Activated CD4-positive, alpha-beta memory T cell treated with anti-CD3 and anti-CD28 coated beads, Interleukin-2, amount 10 ng/mL, durations not matched to agents 7 days and 5 days (primary cell): ENCODE measurements at places on chromosomes 11 and 22.
A peak's percentile ranks its signal among the peaks of the same experiment; 100 is the strongest.

GRCh38 chr11:16110886-16111285 is 245.5 kb downstream of the SOX6 start:
- DNase-seq = no peak

DNA sequence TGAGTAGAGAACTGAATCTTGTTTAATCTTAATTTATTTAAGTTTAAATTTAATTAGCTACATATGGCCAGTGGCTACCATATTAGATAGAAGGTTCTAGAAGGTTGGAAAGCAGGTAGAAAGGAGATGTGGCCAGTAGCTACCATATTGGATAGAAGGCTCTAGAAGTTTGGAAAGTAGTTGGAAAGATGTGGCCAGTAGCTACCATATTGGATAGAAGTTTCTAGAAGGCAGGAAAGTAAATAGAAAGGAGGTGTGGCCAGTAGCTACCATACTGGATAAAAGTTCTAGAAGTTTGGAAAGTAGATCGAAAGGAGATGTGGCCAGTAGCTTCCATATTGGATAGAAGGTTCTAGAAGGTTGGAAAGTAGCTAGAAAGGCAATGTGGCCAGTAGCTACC is 2.2 kb downstream of the CRYBA4 start:
- DNase-seq = no peak

- no peak for DNase-seq
Observed at GRCh38 chr11:44928144-44928543, 22.5 kb downstream of the TP53I11 start.

GRCh38 chr22:23777776-23778576 is 5.3 kb downstream of the MMP11 start:
- DNase-seq = no peak

DNA sequence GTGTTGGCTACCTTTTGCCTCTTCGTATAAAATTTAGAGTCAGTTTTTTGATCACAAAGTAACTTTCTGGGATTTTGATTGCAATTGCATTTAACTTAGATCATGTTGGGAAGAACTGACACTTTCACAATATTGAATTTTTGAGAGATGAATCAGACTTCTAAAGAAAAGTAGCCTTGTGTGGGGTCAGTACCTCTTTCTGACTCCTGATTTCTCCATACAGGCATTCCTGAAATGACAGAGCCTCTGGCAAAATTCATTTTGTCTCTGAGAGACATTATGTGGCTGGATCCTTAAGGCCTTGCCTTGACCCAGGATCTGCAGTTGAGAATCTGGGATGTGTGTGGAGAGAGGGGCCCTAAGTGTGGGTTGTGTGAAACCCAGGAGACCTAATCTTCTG is 37.8 kb downstream of the PPFIBP2 start:
- no peak for DNase-seq

DNA sequence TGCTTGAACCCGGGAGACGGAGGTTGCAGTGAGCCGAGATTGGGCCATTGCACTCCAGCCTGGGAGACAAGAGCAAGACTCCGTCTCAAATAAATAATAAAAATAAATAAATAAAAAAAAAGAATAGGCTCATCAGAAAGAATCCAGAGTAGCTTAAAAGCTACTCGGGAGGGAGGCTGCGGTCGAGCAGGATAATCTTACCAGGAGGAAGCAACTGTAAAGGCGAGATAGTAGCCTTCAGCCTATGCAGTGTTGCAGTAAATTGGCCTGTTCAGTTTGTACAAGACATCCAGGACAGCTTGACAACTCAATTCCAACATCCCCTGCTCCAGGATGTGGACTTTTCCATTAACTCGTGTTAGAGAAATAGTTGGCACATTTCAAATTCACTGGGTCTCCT is 1164.7 kb downstream of the LRRC4C start:
- DNase-seq = no peak

DNA sequence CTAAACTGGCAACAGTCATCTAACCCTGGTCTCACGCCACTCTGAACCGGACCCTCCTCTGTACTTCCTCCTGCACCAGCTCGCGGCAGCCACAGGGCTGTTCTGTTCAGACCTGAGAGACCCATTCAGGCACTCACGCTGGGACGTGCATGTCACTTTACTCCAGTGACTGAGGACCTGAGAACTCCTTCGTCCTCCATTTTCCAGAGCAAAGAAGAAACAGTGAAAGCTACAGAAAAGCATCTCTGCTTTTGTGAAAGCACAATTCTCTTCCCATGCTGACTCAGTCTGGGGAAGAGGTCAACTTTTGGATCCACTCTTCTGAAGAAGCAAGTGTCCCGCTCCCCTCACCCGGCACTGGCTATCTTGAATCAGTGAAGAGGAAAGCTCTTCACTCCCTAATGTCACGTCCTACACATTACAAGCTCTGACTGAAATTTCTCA is 24.5 kb downstream of the PISD start:
- no peak for DNase-seq

DNA sequence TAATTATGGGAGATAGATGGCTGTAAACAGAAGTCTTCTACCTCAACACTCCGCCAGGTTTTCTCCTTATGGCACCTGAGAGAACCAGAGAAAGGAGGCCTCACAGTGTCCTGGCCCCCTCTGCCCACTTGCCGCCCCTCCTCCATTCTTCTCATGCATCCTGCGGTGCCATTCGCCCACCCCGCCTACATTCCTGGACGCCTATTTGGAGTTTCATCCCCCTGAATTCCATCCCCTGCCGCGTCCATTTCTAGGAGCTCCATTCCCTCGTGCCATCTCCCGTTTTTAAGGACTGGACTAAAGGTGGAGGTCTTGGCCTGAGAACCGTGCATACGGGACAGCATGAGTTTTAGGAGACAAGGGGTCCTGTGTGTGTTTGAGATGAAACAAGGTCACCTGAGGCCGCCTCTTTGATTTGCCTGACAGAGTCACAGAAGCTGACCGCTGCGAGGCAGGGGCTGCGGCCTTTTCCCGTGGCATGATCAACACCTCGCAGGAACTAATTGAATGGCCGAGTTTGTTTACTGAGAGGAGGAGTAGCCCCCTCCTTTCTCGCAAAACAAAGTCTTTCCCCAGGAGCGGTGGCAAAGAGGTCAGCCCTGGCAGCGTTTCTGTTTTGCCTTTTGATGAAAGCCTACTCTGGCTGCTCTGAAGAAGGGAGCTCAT is 246.2 kb downstream of the ST3GAL4 start:
- no peak for DNase-seq

DNA sequence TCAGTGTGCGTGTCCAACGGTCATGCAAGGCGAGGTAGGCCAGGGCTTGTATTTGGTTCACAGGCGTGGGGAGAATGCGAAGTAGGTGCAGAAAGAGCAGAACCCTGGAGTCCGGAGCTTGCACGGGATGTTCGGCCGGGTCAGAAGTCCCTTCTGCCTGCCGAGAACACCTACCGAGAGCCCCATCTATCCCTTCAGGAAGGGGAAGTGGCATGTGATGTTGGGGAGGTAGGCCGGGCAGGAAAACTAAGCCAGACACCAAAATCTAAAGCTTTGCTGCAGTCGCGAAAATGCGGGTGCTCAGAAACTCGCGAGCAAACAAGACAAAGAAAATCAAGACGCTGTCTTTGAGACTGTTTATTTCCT is 435 bp upstream of the TAF6L start:
- peak; percentile 37 for DNase-seq

DNA sequence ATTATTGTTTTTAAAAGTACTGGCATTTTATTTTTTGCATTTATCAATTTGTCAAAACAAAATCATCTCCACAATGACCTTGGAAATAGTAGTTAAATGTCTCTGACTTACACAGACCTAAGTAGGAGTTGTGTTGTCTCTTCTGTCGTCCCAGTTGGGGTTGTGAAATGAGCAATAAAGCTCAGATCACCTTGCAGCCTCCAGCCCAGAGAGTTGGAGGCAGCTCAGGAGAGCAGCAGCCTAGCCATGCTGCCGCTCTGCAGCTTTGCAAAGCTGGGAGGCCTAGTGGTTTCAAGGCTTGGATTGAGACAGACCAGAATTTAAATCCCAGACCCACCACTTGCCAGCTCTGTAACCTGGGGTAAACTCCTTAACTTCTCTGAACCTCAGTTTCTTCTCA is 65.2 kb upstream of the CRYBB3 start:
- no peak for DNase-seq

DNA sequence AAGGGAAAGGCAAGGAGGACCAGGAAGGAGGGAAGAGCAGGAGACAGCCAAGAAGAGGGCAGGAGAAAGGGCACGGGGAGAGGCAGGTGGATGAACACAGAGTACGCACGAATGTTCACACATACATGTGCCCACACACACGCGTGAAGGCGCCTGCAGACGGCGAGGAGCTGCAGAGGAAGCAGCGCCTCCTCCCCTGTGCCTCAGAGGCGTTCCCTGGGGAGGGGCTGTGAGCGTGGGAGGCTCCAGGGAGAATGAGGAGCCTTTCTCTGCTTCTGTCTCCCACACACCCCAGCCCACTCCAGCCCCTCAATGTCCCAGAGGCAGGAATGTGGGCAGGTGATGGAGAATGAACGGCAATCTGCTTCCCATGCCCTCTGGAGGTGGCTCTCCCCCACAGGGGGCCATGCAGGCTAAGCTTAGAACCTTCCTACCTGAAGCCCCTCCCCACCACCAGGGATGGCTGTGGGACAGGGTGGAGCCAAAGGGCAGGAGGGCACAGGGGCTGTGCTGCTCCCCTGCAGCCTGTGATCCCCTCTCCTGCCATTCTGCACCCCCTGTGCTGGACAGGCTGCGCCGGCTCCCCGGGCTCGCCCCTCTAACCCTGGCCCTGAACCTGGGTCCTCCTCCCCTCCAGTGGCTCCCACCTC is 25.3 kb downstream of the PPM1F start:
- DNase-seq = no peak

DNA sequence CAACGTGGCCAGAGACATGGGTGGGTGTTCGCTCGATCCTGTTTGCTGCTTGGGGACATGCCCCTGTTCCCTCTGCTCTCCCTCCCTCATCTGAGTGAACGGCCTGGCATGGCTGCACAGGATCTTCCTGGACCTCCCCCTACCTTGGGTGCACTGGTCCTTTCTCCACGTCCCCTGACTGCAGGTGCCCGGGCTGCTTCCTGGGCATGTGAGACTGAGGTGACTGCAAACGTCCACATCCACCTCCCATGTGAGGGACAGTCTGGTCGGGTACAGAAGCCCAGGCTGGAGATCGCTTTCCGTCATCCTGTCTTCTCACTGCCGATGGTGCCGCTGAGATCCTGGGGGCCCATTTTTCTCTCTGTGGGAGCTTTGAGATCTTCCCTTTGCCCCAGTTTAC is 11.8 kb downstream of the SULT4A1 start:
- DNase-seq = no peak
